ENCODE measurements at places on chromosomes 12 and 14. TPM values are rescaled to one million over a fixed set of nuclear protein-coding genes. Genes with fewer than 3 reads are reported as not detected.

TOMM20L gene
- total RNA-seq: not detected

DNA sequence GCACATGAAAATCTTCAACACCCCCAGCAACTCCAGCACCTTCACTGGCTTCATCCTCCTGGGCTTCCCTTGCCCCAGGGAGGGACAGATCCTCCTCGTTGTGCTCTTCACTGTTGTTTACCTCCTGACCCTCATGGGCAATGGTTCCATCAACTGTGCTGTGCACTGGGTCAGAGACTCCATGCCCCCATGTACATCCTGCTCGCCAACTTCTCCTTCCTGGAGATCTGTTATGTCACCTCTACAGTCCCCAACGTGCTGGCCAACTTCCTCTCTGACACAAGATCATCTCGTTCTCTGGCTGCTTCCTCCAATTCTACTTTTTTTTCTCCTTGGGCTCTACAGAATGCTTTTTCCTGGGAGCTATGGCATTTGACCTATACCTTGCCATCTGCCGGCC, 11.5 kb upstream of the OR11G2 start:
- DNase-seq: peak; percentile 2

SOX5 gene
- total RNA-seq: 3.3 TPM

DNA sequence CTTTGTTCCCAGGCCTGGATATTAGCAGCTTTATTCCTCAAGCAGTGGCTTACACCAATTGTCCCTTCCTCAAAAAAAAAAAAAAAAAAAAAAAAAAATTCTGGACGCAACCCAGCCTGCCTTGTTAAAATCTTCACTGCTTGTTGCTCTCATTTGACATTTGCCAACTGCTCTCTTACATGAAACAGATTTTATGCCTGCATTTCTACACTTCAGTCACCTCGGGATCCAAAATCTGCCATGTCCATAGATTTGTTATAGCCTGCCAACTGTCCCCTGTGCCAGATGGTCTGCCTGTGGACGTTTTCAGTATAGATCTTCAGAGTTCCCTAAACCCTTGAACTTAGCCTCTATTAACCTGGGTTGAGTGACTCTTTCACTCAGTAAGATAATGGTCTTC, 651.5 kb downstream of the FSCB start:
- no peak for DNase-seq

DNA sequence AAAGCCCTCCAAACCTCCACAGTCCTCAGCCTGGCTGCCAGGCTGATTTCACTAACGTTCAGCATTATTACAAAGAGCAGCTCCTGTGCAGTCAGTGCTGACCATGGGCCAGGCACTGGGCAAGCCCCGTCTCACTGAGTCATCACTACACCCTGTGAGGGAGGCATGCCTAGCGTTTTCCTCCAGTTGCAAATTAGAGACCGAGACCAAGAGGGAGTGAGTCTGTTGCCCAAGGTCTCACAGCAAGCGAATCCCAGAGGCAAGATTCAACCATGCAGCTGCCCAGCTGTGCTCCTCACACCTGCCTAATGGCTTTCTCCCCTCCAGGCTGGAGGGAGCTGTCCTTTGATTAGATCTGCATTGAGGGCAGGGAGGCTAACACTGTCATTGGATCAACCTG, 229.3 kb upstream of the LHX5 start:
- no peak for DNase-seq

- DNase-seq: no peak
These were observed 24.3 kb downstream of the VRK1 start for GRCh38 chr14:96821501-96821900.

DNA sequence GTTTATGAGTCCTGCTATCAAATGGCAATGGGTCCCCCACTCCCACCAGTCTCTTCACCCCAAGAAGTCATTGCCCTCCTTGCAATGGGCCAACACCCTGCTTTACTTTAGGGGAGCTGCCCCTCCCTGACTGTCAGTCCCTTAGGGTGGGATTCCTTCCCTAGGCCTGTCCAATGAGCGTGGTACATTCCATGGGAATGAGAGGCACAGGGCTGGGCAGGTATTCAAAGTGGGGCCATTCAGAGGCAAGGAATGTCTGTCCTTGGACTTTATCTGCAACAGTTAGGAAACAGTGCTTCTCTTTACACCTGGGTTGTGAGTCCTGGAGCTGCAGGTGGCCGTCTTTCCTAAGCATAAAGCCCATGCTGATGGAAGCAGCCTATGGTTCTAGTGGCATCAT, 40.8 kb downstream of the TMEM132C start:
- DNase-seq: no peak

- peak; percentile 24 for DNase-seq
These were observed at the start of gene LGR5 for GRCh38 chr12:71439613-71440344. Gene LGR5, plus strand, starts transcription at chr12:71439798. Its CDS starts 283 bp downstream, at chr12:71440081.

DNA sequence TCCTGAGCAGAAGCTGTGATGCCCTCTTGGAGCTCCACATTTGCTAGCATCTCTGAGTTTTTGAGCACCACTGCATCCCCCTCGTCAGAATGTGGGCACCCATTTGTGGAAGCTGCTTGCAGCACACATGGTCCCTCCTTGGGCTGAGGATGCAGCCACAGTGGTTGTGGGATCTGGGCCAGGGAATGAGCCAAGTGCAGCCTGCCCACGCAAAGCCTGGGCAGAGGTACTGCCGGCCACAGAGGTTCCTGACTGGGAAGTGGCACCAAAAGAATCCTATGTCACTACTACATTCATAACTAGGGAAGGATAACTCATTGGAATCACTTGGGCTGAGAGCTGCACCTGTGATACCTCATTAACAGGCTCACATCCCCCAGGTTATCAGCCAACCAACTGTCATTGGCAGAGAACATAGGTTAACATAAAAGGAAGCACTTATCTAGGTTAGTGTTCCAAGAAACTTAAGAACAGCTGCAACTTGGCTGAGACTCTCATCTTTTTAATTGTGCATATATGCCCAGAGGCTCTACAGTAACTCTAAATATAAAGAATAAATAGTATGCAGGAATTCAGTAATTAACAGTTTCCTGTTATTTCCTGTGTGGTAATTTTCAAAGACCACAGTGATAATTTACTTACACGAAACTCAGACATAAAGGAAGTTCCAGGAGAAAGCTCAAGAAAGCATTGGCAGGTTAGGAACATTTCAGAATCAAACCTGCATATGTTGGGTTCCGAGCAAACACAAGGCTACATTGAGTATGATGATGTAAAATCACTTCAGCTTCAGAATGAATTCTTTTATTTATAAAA, 145.3 kb downstream of the BCAT1 start:
- no peak for DNase-seq

- no peak for DNase-seq
These were observed 353.9 kb upstream of the TBX3 start for GRCh38 chr12:115037830-115038229.

DNA sequence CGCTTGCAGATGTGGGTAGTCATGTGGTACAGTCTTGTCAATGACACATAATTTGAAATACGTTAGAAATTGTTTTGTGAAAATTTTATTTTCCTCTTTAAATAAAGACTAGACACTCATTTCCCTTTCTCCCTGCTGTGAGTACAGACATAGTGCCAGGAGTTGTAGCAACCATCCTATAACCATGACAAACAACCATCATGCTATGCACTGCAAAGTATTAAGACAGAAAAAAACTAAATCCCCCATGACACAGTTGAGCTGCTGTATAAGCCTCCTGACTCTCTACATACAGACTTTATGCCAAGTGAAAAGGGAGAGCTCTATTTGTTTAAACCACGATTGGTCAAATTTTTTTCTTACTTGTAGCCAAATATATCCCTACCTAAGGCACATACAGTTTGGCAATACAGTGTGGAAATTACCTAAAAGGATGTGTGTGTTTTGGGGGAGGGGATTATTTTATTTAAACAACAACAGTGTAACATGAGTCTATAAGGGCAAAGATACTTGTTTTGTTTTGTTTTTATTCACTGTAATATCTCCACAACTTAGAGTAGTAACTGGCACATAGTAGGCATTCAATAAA, 45.0 kb upstream of the KRR1 start:
- DNase-seq: no peak

- DNase-seq: no peak
These were observed 133.3 kb downstream of the RMST start for GRCh38 chr12:97595936-97596335.

TMEM121 gene
- 0.38 TPM for total RNA-seq

TMEM52B gene
- total RNA-seq: not detected

TCL1B gene
- not detected for total RNA-seq

CLBA1 gene
- 8.4 TPM for total RNA-seq

OR10AD1 gene
- total RNA-seq: not detected

GRCh38 chr14:67680121-67680602, 5.7 kb upstream of the VTI1B start:
- no peak for DNase-seq

SOAT2 gene
- not detected for total RNA-seq

OASL gene
- total RNA-seq: 10.2 TPM

PRR4 gene
- 0.60 TPM for total RNA-seq

DNA sequence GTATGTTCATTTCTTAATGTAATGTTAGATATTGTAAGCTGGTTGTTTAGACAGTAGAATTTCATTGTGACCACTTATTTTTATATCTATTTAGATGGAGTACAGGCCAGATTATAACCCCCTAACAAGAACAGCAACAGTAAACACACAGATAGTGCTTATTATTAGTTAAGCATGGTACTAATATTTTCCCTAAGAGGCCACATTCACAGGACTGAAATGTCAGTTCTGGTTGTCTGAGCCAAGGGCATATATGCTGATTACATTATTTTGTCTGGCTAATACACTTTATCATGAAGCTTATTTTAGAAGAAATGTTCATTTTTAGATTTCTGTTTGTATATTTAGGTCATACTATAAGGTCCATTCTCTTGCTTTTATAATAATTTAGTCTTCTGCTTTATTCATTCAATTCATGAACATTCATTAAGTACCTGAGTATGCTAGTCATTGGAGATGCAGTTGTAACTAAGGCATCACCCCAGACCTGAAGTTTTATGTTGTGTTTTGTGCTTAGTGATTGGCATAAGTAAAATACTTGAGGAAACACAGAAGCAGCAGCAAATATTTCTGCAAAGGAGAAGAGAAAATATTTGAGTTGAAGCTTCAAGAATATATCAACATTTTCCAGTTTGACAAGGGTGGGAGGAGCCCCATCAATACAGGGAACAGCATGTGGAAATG, 413.7 kb downstream of the RAD51B start:
- DNase-seq: no peak

DNA sequence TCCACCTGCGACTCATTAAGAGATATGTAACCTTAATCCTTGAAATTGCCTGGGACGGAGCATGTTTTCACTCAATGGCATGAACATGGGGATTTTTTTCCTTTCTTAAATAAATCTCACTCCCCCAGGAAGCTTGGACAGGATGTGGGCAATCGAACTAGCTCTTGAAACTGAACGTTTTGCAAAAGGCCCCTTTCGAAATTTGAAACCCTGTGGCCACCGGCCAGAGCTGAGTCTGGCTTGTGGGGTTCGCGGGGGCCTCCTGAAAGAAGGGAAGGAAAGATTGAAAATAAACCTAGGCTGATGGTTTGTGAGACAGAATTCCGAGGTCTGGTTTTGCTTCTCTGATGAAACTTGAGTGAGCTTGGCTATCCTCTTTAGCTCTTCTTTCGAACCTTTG, 101.4 kb upstream of the RTL1 start:
- DNase-seq: no peak

DNA sequence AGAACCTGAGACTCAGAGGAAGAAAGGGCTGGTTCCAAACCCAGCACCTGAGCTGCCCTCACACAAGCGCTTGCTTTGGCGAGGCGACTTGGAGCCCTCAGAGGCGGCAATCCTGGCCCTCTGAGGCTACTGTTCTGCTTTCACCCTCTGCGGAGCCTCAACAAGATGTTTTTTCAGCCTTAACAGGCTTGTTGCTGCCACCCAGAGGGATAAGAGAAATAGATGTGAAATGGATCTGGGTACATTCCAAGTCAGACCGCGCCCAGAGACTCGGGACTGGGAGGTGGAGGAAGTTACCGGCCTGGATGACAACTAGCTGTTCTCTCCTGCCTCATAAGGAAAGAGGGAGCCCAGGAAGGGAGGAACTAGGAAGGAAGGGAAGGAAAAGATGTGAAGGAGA, 89.6 kb downstream of the TTC7B start:
- DNase-seq: peak; percentile 62

AICDA gene
- total RNA-seq: not detected

SERPINA4 gene
- total RNA-seq: not detected

PMCH gene
- total RNA-seq: not detected

DHRS2 gene
- total RNA-seq: 0.34 TPM

DNA sequence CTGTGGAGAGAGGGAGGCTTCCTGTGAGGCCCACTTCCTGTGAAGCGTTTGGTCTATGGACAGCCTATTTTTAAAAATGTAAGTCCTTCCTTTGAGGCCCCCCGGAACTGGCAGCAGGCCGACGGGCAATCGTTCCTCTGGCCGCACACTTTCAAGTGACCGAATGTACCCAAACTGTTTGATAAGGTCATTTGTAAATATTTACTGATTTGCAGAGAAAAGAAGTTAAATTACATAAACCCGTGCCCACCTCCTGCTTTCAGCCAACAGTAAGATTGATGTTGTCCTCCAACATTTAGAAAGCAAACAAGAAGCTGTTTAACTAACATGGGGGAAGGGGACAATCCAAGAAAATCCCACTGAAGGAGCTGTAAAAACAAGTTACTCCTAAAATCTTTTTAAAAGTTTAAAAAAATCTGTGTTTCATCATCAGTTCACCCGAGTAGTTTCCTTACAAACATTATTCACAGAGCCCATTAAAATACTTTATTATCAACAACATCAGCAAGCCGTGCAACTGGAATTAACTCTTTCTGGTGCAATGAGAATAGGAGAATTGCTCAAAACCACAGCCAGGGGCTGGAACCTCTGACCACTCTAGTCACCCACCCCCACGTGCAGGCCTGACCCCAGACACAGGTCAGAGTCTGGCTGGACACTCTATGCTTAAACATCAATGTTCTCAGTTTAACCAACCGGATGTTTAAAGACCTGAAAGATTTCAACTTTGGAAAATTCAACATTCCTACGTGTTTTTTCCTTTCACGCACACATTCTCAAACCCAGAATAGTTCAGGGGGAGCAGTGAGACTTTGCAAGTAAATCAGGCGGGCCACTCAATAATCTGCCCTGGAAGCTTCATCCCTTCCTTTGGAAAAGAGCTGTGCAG, 65.3 kb downstream of the FOXN3 start:
- DNase-seq: no peak

MANSC1 gene
- total RNA-seq: 34.3 TPM

NGB gene
- 0.14 TPM for total RNA-seq

- no peak for DNase-seq
These were observed 628 bp downstream of the SNRPF start for GRCh38 chr12:95859344-95859816.

CTSG gene
- total RNA-seq: 2.9 TPM

Measured in mucosa of descending colon (tissue), 3 donors.